ENCODE measurements at places on chromosomes 12 and 14. TPM values are rescaled to one million over a fixed set of nuclear protein-coding genes. Genes with fewer than 3 reads are reported as not detected.

LRP1 gene
- 96.6 TPM for total RNA-seq

CBLN3 gene
- not detected for total RNA-seq

APOF gene
- not detected for total RNA-seq

C12orf54 gene
- total RNA-seq, result not detected

GRCh38 chr12:89662623-89663022 lies 46.0 kb downstream of the ATP2B1 start:
- DNase-seq, result no peak

DNA sequence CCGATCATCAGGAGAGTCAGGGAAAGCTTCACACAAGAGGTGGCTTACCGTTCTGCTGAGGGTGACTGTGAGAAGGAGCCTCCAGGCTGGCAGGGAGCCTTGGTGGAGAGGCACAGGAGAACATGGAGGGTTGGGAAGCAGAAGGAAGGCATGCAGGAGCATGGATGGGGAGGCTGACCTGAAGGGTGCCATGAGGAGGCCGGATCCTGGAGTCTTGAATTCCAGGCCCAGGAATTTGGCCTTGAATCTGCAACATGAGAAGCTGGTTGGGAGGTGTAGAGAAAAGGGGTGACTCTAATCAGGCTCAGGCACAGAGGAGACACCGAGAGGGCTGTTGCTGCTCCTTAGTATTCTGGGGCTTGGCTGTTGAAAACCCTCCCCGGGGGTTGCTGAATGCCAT lies 130.2 kb downstream of the PELI2 start:
- no peak for DNase-seq

DNA sequence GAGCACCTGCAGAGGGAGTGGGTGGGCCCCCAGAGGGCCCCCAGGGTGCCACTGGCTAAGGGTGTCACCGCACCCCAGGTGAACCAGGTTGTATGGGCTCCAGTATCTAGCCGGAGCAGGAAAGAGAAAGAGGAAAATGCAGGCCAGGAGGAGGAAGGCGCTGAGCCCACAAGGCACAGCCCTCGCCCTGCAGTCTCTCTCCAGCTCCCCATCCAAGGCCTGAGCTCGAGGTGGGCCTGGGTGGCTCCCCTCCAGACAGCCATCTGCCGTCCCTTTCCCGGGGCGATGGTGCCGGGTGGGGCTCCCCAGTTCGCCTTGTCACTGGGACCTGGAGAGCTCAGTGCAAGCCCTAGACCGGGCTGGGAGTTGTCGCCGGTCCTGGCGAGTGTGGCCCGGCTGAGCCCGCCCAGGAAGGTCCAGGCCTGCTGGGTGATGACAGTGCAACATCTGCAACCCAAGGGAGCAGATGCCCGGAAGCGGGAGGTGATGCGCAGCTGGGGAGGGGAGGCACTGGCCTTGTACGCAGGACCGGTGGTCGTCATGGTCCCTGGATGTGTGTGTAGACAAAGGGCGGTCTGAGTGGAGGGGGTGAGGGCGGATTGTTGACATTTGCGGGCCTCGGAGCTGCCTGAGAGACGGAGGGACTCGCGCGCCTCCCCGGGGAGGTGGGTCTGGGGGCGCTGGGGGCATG lies 716 bp downstream of the TMEM179 start:
- peak; percentile 58 for DNase-seq

DNA sequence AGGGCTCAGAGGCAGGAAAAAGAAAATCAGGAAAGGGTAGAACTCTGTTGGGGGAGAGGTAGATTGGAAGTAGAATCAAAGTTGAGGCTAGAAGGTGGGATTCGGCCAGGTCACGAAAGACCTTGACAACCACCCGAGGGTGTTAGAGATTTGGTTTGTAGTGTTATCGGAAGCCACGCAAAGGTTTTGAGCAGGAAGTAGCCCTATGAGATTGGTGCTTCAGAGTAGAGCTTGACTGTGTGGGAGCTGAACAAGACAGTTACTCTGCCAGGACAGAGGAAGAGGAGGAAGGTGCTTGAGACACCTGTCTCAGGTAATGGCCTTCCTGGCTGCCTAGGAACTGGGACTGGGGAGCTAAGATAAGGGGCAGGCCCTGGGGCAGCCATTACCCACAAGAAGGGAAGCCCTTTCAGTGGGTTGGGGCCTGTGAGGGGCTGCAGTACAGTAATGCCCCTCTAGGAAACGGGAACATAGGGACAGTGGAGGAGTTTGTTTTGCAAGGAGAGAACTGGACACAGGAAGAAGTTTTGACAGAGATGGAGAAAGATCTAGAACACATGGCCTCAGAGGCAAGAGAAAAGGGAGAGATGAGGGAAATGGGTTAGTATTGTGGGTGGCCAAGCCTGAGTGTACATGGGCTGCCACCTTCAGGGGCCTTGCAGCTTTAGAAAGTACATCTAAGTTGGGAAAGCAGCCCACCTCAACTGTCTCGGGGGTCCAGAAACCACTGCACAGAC lies 73.5 kb downstream of the RIN3 start:
- no peak for DNase-seq

DNA sequence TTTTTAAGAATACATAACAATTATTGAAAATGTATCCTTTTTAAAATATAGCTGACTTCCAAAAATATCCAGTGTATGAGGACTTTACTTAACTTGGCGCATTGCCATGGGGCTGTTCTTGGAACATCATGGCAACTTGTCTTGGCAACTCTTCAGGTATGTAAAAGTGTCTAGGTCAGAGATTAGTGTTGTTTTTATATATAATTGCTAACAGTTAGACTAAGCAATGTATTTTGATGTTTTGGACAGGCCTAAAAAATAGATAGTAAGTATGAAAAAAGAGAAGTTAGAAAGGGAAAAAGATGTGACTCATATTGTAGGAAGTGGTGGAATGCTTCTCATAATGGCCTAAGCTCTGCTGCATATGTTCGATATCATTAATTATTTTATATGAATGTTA lies 70.9 kb downstream of the MON2 start:
- DNase-seq, result peak; percentile 71

- DNase-seq, result peak; percentile 98
Measured at GRCh38 chr12:124917135-124917840, 2.8 kb upstream of the UBC start.

DNA sequence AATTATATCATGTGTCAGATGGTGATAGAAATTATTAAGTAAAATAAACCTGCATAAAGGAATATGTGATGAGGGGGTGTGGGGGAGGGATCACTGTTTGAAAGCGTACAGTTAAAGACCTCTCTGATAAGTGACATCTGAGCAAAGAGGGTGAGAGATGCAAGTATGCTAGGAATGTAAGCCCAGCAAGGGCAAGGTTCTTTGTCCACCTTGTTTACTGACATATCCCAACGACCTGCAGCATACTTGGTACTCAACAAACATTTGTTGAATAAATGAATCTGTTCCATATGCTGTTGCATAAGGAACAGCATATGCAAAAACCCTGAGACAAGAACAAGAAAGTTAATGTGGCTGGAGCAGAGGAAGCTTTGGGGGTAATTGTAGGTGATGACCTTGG lies 12.0 kb upstream of the MDM1 start:
- no peak for DNase-seq

- no peak for DNase-seq
Measured at GRCh38 chr14:92934196-92935085, 11.5 kb downstream of the CHGA start.

DNA sequence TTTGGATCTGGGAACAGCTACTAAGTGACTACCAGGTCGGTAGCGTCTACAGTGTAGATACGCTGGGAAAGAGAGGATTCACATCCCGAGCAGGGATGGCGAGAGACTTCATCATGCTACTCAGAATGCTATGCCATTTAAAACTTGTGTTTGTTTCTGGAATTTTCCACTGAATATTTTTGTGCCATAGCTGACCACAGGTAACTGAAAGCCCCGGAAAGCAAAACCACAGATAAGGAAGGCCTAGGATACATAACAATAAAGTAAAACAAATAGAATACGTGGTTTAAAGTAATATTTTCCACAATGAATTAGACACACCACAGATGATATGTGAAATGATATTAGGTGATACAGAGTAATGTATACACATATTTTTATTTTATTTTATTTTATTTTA lies 7.9 kb upstream of the HCAR1 start:
- no peak for DNase-seq

- no peak for DNase-seq
Measured at GRCh38 chr14:95300697-95301526, 18.8 kb downstream of the CLMN start.

DNA sequence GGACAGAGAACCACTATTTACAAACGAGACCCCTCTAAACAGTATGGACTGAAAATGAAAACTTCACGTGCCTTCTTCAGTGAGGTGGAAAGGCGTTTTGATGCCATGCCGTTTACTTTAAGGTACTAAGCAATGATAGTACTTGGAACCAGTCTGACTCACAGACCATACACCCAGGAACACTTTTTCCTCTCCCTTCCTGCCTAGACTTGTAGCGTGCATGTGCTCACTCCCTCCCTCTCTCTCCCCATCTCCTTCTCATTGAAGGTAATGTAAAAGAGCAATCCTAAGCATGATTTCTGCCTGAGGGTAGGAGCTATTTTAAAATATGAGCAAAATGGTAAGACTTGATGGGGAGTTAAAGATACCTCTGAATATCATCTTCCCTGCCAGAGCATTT lies 5.9 kb upstream of the RPL41 start:
- no peak for DNase-seq

Data from suprapubic skin (tissue), 4 donors.